ENCODE measurements at places on chromosomes 2 and 18.

GRCh38 chr2:156199588-156199987 lies 132.9 kb downstream of the NR4A2 start:
- DNase-seq: no peak

GRCh38 chr2:56049233-56049845 lies 125.8 kb upstream of the EFEMP1 start:
- DNase-seq: no peak

- DNase-seq: no peak
These were observed 178.2 kb downstream of the PPP1R1C start for GRCh38 chr2:182163878-182164277.

DNA sequence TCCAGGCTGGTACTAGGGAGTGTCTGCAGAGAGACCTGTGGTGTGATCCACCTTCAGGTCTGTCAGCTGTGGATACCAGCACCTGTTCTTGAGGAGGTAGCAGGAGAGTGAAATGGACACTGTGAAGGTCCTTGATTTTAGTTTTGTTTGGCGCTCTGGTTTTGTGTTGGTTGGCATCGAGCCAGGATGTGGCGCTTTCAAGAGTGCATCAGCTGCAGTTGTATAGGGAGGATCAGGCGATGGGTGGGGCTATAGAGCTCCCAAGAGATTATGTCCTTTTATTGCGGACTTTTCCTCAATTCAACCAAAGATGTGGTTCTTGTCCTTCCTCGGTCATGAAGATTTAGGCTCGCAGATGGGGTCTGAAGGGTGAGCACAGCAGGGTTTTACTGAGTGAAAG lies 37.5 kb downstream of the SLC39A10 start:
- no peak for DNase-seq

DNA sequence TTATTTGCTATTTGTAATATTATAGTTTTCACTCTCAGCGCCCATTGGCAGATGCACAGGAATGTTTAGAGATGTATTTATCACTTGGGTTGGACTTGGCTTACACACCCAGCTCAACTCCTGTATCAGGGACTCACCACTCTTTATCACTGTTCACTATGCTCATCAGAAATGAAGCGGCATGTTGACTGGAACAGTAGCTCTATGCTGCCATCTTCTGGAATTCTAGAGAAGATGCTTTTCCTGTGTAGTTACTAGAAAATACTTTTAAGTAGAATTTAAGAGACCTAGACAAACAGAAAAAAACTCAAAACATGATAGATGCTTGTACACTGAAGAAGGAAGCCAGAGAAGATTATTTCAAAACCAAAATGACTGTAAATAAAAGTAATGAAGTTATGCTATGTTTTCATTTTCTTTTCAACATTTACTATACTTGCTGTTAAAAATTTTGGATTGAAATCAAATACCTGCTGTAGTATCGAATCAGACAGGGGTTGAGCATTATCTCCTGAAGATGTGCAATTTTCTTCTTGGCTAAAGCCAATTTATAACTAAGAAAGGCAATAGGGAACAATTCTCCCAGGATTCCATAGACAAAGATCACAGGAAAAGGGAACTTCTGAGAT lies 47.4 kb upstream of the NXPH2 start:
- DNase-seq: no peak

DNA sequence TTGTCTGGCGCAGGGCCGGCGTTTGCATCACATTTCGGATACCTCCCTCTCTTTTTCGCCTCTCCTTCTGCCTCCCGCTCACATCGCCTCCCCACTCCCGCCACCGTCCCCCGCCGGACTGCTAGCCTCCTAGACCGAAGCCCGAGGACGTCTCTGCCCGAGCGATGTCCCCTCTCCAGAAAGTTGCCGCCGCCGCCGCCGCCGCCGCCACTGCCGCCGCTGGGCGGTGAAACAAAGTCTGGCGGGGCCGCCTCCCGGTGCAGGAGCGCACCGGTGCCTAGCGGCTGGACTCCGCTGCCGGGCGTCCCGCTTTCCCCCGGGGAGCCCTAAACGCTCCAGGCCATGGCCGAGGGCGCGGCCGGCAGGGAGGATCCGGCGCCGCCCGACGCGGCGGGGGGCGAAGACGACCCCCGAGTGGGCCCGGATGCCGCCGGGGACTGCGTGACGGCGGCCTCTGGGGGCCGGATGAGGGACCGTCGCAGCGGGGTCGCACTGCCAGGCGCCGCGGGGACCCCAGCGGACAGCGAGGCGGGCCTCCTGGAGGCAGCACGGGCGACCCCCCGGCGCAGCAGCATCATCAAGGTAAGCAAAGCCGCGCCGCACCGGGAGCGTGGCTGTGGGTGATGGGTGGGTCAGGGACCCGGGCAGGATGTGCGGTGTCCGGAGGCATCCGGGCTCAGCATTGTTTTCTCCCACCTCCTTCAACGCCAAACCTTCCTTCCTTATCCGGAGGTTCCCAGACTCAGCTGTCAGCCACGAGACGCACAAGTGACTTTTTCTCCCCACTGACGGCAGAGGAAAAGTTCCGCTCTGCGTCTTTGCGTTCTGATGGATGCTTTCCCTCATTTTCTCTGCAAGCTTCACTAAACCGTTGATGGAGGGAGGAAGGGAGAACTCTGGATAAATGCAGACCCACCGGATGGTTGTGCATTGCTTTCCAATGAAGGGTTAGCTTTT lies 643 bp downstream of the PLCL1 start:
- DNase-seq: no peak

DNA sequence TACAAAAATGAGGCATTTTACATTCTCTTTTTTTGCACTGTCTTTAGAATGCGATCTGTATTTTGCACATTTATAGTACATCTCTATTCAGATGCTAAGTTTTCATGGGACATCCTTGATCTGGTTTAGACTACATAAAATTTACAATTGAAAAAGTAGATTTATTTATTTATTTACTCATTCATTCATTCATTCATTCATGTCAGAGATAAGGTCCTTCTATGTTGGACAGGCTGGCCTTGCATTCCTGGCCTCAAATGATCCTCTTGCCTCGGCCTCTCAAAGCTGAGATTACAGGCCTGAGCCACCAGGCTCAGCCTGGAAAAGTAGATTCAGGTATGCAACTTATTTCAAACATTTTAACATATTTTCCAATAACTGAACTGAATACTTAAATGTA lies 16.0 kb upstream of the DCTN1 start:
- no peak for DNase-seq

DNA sequence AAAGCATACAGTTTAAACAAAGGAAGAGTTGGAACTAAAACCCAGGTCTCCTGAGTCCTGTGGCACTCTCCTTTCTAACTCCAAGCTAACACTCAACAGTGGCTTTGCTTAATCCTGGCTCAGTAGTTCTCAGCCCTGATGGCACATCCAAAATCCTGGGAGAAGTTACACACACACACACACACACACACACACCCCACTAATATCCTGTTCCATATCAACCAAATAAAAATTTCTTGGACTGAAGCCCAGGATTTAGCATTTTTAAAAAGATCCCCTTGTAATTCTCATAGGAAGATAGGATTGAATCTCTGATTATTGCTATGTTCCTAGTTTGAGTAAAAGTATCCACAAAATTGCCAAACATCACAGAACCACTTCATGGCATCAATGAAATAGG lies 136.1 kb upstream of the RIOK3 start:
- no peak for DNase-seq

DNA sequence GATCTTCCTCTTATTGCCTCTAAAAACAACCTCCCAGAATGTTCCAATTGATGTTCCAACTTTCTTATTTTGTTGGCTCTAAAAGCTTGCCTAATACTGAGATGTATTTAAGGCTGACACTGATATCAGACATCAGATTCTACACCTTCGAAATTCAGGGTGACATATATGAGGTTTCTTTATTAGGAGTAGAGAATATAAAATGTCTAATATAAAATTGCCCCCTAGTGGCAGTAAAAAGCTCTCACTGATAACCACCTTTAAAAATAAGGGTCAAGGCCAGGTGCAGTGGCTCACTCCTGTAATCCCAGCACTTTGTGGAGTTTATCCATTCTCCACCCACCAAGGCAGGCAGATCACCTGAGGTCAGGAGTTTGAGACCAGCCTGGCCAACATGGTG lies 789.7 kb upstream of the SLC39A10 start:
- no peak for DNase-seq

GRCh38 chr2:121173112-121173511 lies 111.9 kb downstream of the TFCP2L1 start:
- DNase-seq: no peak

DNA sequence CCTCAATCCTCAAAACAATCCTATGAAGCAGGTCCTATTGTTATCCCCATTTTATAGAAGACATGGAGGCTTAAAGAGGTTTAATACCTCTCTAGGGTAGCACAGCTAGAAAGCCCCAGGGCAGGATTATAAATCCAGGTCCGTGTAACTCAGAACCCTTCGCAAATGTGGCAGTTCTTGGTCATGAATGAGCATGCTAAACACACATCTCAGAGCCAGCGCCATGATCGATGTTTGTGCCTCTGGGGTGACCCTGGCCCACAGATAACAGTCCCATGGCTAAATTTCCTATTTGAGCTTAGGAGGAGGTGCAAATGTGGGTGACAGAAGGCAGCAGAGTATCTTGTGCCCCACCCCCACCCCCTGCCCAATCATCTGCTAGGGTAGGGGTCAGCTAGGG lies 17.5 kb downstream of the DNMT3A start:
- no peak for DNase-seq

- DNase-seq: no peak
These were observed 769.5 kb upstream of the CDH2 start for GRCh38 chr18:28946471-28946870.

DNA sequence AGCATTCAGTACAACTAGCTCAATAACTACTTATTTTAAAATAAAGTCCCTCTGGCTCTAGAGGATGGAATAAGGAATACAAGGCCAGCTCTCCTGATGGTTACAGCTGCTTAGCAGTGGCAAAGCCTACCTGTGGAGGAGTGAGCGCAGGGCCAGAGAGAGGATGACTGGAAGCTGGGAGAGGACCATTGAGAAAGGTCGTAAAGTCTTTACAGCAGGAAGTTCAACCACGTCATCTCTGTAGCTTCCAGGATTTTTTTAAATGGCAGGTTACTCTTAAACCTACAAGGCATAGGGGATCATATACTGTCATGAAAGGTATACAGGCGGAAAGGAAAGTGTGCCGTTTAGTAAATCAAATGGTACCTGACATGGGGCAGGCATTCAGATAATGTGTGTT lies 26.3 kb downstream of the ANXA4 start:
- no peak for DNase-seq

GRCh38 chr2:71530641-71531332 lies 77.4 kb downstream of the DYSF start:
- DNase-seq: no peak

- DNase-seq: no peak
These were observed 280.9 kb downstream of the RPRM start for GRCh38 chr2:153197402-153198386.

DNA sequence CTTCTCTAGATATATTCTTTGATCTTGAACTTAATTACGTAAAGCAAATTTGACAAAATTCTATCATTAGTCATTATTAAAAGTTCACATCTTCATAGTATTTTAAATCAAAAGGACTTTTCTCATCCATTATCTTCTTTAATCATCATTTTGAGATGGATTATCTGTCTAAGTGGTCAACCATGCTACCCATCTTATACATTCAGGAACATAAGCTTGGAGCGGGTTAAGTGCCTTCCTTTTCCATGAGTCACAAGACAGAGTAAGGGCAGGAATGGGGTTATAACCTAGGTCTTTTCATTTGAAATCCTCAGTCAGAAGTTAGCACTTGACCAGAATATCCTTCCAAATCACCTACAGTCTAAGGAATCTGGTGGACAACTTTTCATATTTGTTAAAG lies 297.1 kb downstream of the TCF4 start:
- DNase-seq: no peak

DNA sequence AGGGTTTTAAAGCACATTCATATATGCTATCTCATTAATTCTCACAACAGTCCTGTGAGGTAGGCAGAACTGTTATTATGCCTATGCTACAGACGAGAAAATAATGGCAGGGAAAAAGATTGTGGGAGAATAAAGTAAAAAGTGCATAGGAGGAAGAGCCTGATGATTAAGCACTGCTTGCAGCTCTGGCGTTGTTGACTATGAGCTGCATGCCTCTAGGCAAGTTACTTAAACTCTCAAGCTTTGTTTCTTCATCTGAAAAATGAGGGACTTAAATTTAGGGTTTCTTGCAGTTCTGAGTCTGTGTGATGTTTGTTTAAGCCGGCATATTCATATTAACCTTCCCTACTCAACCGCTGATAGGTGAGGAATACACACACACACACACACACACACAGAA lies 51.6 kb upstream of the RAPH1 start:
- DNase-seq: no peak

- DNase-seq: no peak
These were observed 171.5 kb downstream of the CELF4 start for GRCh38 chr18:37393945-37394609.

- peak; percentile 52 for DNase-seq
These were observed 59.4 kb downstream of the DGKD start for GRCh38 chr2:233413559-233414272.

- no peak for DNase-seq
These were observed 256.4 kb downstream of the KIAA1328 start for GRCh38 chr18:37085362-37085761.

DNA sequence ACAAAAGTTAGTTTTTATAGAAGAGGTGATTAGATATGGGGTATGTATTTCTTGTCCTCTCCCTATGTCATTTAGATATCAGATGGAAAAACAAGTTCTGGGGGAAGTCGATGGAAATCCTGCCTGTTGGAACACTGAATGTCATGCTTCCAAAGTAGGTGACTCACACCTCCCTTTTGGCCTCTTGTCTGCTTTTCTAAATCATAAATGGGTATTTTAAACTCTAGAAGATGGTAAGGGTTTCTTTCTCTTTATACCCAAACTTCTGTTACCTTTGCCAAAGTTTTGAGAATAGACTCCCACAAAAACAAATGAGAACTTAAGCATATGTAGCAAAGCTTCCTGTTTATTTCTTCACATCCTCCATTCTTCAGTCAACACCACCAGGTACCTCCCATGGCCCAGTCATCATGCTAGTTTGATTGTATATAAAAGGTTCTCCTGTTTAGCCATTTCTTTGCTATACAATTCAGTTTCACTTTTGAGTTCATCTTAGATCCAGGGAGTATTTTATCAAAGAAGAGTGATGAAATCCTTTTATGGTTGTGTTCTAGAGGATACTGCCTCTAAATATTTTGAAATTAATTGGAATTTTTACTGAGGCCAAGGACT lies 63.9 kb downstream of the PRKRA start:
- no peak for DNase-seq

GRCh38 chr2:174395284-174395968 lies at the start of gene SCRN3:
SCRN3 (plus strand) TSS chr2:174395730; CDS start chr2:174398284, 2,554 bp downstream.
- peak; percentile 60 for DNase-seq

- no peak for DNase-seq
These were observed 334.5 kb downstream of the PTPRM start for GRCh38 chr18:7901657-7902056.

GRCh38 chr2:143442193-143442592 lies 313.0 kb downstream of the ARHGAP15 start:
- DNase-seq: no peak

Measured in stimulated activated CD4-positive, alpha-beta T cell treated with anti-CD3 and anti-CD28 coated beads, TNF-alpha, amount 100 ng/mL, for 48 hours (primary cell).